Natural killer cell (primary cell): ENCODE measurements at places on chromosomes 11 and 22. TPM values are rescaled to one million over a fixed set of nuclear protein-coding genes. Genes with fewer than 3 reads are reported as not detected.

The ASCL2 gene
- total RNA-seq = 10.8 TPM

The OR52I2 gene
- not detected for total RNA-seq

- H3K27ac ChIP-seq = no peak overlapping the region
- DNase-seq = no peak
- H3K4me3 ChIP-seq = no peak overlapping the region
- H3K4me1 ChIP-seq = no peaks in the 10 kb centered on the region
- no peaks in the 10 kb centered on the region for H3K27me3 ChIP-seq
- peaks cover 68% of the 10 kb centered on the region for H3K36me3 ChIP-seq
Measured at GRCh38 chr22:50221410-50222300, 20.8 kb downstream of the SELENOO start.

DNA sequence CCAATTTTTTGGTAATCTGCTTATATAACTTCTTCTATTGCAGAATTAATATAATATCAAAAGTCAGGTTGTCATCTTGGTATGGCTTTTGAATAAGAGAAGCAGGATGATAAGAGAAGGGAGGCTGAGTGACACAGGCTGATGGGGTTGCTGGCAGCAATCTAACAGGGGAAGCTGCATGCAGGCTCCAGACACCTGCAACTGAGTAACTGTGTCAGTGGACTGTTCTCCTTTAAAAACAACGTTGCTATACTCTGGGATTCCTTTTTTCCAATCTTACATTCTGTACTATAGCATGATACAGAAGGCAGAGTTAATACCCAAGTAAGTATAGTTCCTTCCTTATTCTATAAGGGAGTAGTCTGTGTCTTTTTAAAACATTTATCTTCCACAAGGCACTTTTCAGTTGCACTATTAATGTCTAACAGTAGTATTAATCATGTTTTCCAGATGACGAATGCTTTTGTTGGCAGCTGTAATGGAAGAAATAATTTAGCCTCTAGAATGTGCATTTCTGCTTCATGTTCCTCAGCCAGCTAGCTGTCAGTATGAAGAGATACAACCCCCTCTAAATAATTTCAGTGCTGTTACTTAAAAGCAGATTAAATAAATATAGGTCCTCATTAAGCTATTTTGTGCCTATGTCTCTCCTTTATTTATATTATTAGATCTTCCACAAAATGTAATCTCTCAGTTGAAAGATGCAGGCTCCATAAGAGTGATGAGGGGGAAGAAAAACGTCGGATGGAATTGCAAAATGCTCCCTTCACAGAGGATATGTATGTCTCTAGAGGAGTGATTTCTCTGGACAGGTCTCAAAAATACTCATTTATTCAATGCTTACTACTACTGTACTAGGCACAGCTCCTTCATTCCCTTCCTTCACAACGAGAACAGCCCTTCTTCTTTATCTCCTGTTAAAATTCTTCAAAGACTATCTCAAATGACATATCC lies 50.8 kb downstream of the ATG16L2 start:
- no peaks in the 10 kb centered on the region for H3K27me3 ChIP-seq
- H3K4me3 ChIP-seq = no peak overlapping the region
- H3K36me3 ChIP-seq = peaks cover 16% of the 10 kb centered on the region
- no peak overlapping the region for H3K27ac ChIP-seq
- DNase-seq = no peak

DNA sequence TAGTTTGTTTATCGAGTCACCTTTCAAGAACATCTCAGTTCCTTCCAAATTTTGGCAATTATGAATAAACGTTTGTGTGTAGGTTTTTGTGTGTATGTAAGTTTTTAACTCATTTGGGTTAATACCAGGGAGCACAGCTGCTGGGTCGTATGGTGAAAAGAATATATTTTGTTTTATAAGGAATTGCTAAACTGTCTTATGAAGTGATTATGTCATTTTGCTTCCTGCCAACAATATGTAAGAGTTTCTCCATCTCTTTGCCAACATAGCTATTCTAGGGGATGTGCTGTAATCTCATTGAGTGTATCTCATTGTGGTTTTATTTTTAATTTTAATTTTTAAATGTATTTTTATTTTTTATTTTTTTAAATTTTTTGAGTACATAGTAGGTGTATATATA lies 27.3 kb downstream of the BCL2L13 start:
- no peak overlapping the region for H3K27ac ChIP-seq
- no peaks in the 10 kb centered on the region for H3K27me3 ChIP-seq
- peaks cover 16% of the 10 kb centered on the region for H3K36me3 ChIP-seq
- no peak for DNase-seq
- H3K4me1 ChIP-seq = no peaks in the 10 kb centered on the region
- H3K4me3 ChIP-seq = no peak overlapping the region

DNA sequence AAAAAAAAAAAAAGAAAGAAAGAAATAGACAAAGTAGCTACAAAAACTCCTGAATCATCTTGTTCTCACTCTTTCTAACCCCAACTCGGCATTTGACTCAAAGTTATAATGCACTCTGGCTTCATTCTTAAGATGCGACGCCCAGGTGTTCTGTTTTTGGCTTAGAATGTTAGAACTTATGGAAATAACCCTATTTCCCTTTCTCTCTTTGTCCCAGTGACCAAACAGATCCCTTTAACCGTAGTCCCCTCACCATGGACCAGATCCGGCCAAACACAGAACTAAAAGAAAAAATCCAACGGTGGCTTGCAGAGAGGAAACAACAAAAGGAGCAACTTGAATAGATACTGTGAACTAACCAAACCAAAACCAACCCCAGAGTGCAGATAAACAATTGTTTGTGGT lies 5.3 kb upstream of the ATP5MG start:
- no peak for DNase-seq
- H3K27ac ChIP-seq = no peak overlapping the region
- H3K4me1 ChIP-seq = peaks cover 5% of the 10 kb centered on the region
- H3K36me3 ChIP-seq = peaks cover 55% of the 10 kb centered on the region
- H3K27me3 ChIP-seq = no peaks in the 10 kb centered on the region
- no peak overlapping the region for H3K4me3 ChIP-seq

GRCh38 chr11:61113201-61113600 lies 10.9 kb downstream of the CD5 start:
- peaks cover 21% of the 10 kb centered on the region for H3K4me1 ChIP-seq
- H3K36me3 ChIP-seq = no peaks in the 10 kb centered on the region
- no peaks in the 10 kb centered on the region for H3K27me3 ChIP-seq
- H3K4me3 ChIP-seq = no peak overlapping the region
- no peak overlapping the region for H3K27ac ChIP-seq

DNA sequence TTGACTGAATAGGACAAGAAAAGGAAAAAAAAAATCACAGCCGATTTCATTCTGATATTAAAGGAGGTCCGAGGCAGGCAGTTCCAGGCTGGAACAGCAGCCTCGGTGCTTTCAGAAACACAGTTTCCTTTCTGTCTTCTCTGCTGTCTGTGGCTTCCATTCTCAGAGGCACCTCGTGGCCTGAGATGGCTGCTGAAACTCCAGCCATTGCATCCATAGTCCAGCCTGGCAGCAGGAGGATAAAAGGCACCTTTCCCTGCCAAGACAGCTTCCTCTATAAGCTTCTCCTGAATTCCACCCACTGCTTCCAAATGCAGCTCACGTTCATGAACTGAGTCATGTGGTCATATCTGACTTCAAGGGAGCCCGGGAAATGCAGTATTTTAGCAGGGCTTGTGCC lies 390.5 kb downstream of the TBC1D22A start:
- no peak overlapping the region for H3K27ac ChIP-seq
- DNase-seq = no peak
- no peaks in the 10 kb centered on the region for H3K36me3 ChIP-seq
- H3K4me3 ChIP-seq = no peak overlapping the region
